Stimulated activated CD4-positive, alpha-beta T cell treated with anti-CD3 and anti-CD28 coated beads, Interleukin-1b, Interleukin-23, amount 100 ng/mL, for 48 hours (primary cell): ENCODE measurements at places on chromosomes 4 and X.

DNA sequence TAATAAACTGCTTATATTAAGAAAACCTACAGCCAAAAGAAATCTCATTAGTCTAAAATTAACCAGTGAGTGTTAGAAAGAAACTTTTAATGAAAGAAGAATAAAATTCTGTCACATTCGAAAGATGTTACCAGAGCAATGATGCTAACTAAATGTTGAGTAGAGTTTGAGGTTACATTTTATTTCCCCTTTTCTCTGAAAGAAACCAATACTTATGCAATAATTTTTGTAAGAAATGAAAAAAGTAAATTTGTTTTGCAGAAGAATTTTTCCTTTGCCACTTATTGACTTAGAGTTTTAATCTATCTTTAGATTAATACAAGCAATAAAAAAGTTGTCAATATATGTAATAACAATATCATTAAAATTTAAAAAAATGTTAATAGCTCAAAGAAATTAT lies 574.0 kb upstream of the GALNTL6 start:
- DNase-seq, result no peak

GRCh38 chr4:21248331-21248730 lies 548.1 kb downstream of the PACRGL start:
- DNase-seq, result no peak

GRCh38 chrX:26334232-26334631 lies 118.3 kb downstream of the MAGEB5 start:
- no peak for DNase-seq

- DNase-seq, result no peak
Measured at GRCh38 chr4:36502350-36502749, 220.9 kb downstream of the DTHD1 start.

- no peak for DNase-seq
Measured at GRCh38 chrX:12011075-12011474, 127.2 kb upstream of the FRMPD4 start.

GRCh38 chr4:87213421-87214075 lies 6.9 kb downstream of the KLHL8 start:
- no peak for DNase-seq

GRCh38 chrX:47143894-47144625 lies 442 bp downstream of the NDUFB11 start:
- DNase-seq, result no peak

DNA sequence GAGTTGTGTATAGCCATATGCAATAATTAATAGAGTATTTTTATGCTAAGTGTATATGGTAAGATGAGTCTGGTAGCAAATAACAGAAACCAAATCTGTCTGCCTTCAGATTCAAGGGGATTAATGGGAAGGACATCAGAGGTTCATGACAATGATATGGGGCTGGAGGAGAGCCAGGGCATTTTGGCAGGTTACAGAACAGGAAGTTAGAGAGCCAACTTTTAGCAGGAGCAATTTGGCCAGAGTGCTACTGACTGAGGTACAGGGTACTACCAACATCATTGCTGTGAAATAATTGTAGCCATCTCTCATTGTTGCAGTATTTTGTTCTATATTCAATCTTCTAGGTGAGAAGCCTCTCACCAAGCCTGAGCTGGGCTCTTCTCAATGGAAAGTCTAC lies 210.9 kb upstream of the FAM47A start:
- no peak for DNase-seq

DNA sequence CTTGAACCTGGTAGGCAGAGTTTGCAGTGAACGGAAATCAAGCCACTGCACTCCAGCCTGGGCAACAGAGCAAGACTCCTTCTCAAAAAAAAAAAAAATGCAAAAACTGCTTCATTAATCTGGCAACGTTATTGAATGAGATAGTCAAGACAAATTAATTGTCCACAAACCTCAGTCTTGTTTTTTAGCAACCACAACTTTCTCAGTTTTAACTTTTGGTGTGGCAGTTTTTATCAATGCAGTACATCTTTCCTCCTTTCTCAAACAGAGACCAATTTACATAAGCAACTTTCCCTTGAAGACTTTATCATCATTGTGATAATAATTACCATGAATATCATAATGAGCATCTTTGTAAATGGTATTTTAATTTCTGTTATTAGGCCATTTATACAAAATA lies 61.7 kb upstream of the GALNTL6 start:
- DNase-seq, result no peak

DNA sequence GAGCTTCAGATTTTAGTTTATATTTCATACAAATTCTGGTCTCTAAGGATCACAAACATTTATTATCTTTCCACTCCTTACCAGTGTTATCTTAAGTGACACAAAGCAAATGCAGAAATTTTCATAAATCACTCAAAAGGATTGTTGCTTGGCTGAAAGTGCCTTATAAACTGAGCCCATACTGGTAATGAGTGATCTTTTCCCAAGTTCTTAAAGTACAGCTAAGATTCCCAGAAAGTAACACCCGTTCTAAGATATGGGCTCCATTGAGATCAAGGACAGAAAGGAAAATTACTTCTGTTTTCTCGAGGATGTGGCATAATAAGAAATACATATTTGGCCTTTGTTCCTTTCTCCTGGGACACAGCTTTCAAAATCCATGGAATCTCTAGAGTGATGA lies 313.7 kb downstream of the ARHGAP24 start:
- no peak for DNase-seq

GRCh38 chr4:160808174-160808573 lies 1355.6 kb downstream of the FSTL5 start:
- DNase-seq, result no peak

DNA sequence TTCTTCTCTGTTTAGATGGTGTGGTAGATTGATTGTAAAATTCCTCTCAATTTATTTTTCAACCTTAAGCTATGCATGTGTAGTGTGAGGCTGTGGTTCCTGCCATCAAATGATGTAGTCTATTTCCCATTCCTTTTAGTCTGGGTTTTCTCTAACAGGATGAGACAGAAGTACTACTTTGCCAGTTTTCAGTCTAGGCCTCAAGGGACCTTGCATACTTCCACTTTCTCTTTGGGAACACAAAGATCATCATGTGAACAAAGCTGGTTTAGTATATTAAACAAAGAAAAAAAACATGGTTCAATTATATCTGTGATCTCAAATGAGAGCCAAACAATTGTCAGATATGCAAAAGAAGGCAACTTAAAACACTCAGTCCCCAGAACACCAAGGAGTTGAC lies 1284.0 kb downstream of the RAPGEF2 start:
- no peak for DNase-seq

- no peak for DNase-seq
Measured at GRCh38 chr4:4685810-4686795, 144.3 kb upstream of the STX18 start.

- no peak for DNase-seq
Measured at GRCh38 chr4:67735325-67735724, 18.9 kb downstream of the GNRHR start.

GRCh38 chr4:142405695-142406498 lies 440.2 kb downstream of the INPP4B start:
- no peak for DNase-seq

DNA sequence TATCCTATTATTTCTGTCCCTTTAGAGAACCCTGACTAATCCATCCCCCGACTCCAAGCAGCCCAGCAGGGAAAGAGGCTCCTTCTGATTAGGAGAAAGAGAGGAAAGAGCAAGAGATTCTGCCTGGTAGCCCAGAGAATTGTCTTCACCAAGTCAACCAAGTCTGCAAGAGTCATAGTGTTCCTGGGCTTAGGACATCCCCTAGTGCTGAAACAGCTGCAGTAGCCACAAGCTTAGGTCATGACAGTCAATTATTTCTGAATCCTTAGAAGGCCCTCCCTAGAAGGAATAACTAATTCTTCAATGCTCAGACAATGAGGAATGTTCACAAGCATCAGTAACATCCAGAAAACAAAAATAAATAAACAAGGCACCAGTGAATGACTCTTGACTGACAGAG lies 480.3 kb upstream of the GRIA3 start:
- DNase-seq, result no peak

- no peak for DNase-seq
Measured at GRCh38 chr4:119589165-119589564, 39.4 kb downstream of the PDE5A start.

- no peak for DNase-seq
Measured at GRCh38 chr4:148634476-148634875, 192.3 kb upstream of the NR3C2 start.

DNA sequence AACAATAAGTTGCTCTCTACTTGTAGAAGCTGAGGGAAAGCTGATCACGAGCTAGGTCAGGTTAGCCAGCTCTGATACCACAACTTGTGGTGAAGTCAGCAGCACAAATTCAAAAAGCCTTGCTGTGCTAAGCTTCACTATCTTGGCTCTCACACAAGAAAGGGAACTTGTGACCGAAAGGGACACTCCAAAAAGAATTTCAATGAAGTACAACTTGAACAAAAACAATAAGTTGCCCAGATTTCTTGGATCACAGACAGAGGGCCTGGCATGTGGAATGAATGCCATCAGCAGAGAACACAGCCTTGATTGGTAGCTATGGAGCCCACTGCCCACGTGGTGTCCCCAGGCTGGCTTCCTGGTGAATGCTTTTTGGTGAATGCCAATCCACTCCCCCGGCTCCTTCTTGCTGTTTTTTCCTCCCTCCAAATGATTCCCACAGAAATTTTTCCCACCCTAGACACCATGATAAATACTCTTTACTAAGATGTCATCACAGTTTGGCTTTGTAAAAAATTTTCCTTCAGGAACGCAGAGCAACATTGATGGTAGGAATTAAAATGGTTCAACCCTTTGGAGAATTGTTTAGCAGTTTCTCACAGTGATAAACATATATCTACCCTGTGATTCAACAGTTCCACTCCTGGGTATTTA lies 82.6 kb downstream of the ANXA3 start:
- DNase-seq, result no peak

- DNase-seq, result no peak
Measured at GRCh38 chr4:138263247-138263816, 21.2 kb upstream of the SLC7A11 start.

DNA sequence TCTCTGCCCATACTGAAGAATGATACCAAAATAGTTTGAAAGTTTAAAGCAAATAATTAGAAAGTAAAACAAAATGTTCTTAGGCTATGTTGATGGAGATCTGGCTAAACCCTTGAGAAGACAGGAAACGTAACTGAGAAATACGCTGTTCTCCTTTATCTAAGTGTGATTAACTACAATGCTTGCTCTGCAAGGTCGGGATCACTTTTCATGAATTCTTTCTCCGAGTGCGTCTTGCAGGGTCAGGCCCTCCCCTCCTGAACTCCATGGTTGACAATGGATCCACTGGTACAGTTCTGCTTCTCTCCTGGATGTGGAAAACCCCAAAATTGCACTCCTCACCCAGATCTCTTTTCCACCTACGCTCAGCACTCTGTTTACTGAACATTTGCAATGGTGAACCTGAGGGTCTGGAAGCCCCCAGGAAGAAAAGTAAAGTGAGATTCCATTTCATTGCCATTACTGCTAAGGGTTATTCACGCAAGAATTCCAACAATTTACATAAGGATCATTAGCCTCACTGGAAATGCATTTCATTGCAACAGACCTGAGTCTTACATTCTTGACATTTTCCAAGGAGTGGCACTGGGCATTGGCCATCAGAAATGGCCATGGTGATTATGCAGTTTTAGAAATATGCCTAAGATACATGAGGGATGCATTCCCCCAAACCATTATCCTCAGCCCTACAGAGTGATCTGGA lies 24.6 kb upstream of the WWC2 start:
- DNase-seq, result no peak

DNA sequence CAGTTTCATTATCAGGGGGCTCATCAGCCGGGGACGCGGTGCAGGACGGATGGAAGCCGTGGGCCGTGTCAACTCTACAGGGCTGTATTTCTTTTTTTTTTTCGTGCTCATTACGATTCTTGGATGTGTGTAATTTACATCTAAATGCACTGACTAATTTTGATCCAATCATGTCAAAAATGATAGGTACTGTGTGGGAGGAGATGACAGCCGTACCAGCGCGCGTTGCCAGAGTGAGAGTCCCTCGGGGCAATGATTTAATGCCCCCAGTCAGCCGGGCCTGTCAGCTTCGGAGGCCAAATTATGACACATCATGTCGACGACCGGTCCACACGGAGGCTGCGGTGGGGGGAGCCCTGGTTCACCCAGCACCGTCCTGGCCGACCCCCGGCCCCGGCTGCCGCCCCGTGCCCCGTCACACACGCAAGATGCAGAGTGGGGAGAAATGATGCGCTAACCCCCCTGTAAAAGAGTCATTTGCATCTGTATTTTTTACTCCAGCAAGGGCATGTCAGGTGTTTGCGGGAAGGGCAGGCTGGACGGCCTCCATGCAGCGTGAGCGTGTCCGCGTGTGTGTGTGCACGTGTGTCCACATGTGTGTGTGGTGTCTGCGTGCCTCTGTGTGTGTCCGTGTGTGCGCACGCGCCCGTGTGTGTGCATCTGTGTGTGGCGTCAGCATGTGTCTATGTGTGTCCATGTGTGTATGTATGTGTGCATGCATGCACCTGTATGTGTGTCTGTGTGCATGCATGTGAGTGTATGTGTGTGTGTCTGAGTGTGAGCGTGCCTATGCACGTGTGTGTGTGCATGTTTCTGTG lies 74.3 kb upstream of the PPP2R3B start:
- no peak for DNase-seq

DNA sequence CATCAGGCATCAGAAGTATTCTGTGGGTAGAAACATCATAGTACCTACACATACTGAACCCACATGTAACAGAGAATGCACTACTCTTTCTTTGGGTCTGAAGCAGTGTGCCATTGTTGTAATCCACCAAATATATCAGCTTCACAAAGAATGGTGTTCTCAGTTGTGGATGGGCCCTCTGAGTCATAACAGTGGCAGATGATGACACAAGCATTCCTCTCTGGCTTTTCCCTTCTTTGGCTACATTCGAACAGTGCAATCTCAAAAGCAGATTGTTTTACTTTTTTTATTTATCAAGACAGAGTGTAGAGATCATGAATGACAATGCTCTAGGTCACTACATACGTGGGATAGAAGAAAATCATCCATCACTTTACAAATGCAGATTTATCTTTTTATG lies 247.2 kb upstream of the EPHA5 start:
- no peak for DNase-seq

DNA sequence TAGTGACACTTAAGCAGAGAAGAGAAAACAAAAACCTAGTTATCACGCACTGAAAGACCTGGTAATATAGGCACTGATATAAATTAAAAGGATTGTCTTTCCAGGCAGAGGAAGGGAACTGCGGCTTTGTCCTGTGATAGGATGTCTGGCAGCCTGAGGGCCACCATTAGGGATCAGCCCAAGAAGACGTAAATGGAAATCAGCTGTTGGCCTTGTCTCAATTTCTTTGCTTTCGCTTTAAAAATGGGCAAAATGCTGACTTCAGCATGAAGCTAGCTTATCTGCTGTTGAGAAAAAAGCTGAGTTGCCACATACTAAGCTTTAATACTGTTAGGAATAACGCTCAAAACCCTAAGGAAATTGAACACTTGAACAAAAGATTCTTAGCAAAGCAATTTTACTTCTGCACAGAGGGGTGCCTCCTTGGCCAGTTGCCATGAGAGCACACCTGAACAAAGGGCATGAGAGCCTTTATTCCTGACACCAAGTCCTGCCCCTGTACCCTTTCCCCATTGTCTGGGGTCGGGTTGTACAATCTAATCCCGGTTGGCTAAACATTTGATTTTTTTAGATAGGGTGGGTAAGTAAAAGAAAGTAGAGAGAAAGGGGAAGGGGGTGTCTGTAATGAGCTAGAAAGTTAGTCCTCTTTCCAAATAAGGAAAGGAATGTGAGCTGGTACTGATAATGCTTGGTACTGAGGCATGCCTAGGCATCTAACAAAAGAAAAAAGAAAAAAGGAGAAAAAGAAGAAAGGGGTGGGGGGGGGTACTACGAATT lies 85.1 kb upstream of the UCP1 start:
- no peak for DNase-seq

- no peak for DNase-seq
Measured at GRCh38 chrX:1202251-1202650, 10.2 kb downstream of the CRLF2 start.
